Gastroesophageal sphincter (tissue), 4 donors: ENCODE measurements at places on chromosomes 4 and X. TPM values are rescaled to one million over a fixed set of nuclear protein-coding genes. Genes with fewer than 3 reads are reported as not detected.

DNA sequence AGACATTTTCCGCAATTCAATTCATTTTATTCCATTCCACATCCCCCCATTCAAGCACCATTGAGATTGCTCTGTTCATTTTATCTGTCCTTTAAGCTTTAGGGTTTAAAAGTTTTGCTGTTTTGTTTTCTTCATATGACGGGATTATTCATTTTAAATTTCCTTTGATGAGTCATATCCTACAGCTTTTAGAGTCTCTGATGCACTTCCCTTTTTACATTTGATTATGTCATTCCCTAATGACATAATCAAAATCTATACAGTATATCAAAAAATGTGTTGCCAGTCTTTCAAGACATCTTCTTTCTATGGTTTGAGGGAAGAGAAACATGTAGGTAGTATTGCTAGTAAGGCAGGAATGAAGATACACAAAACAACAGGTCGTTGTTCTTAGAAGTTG lies 456.3 kb downstream of the PDGFC start:
- H3K4me1 ChIP-seq = no peaks in the 10 kb centered on the region
- no peaks in the 10 kb centered on the region for H3K27me3 ChIP-seq
- no peak overlapping the region for H3K27ac ChIP-seq
- ATAC-seq = no peak
- H3K4me3 ChIP-seq = no peak overlapping the region

- H3K4me1 ChIP-seq = peaks cover 64% of the 10 kb centered on the region
- ATAC-seq = peak; percentile 76
Measured at GRCh38 chr4:1172971-1173757, 781 bp upstream of the SPON2 start.

DNA sequence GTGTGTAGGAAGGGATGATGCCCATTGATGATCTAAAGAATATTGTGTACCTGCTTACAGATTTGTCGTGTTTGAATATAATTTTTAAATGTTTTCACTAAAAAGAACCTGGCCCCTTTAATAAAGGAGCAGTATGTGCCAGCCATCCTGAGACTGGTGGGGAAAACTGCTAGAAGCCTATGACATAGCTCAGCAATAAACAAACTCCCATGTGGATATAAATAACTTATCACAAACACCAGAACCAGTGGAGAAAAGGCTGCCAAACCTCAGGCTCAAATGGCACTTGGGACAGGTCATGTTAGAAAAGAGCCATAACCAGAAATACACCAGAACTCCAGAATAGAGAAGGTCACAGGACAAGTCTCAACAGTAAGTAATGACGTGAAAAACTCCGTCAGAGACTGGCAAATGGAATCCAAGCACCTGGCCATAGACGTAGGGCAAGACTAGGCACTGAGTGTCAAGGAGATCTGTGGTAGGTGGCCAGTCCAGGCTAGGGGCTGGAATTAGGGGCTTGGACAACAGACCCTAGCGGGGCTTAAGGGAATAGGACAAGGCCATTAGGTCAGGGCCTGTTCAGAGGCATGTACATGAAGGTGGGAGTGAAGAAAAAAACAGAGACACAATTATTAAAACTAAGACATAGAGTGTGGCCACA lies 11.7 kb upstream of the QRFPR start:
- no peaks in the 10 kb centered on the region for H3K27me3 ChIP-seq
- H3K4me1 ChIP-seq = no peaks in the 10 kb centered on the region
- H3K4me3 ChIP-seq = no peak overlapping the region
- no peak overlapping the region for H3K27ac ChIP-seq
- H3K36me3 ChIP-seq = no peaks in the 10 kb centered on the region
- ATAC-seq = no peak

GRCh38 chr4:3720466-3720865 lies 45.7 kb upstream of the ADRA2C start:
- ATAC-seq = no peak
- no peaks in the 10 kb centered on the region for H3K4me1 ChIP-seq
- no peak overlapping the region for H3K4me3 ChIP-seq
- H3K27me3 ChIP-seq = peaks cover 99% of the 10 kb centered on the region
- no peaks in the 10 kb centered on the region for H3K36me3 ChIP-seq

GRCh38 chr4:121155893-121156292 lies 8.2 kb downstream of the TNIP3 start:
- ATAC-seq = no peak
- no peak overlapping the region for H3K27ac ChIP-seq
- H3K36me3 ChIP-seq = no peaks in the 10 kb centered on the region
- H3K4me3 ChIP-seq = no peak overlapping the region

- H3K4me1 ChIP-seq = no peaks in the 10 kb centered on the region
- ATAC-seq = peak; percentile 23
- no peaks in the 10 kb centered on the region for H3K27me3 ChIP-seq
- H3K36me3 ChIP-seq = no peaks in the 10 kb centered on the region
- H3K27ac ChIP-seq = peak overlapping the region; percentile 64
Measured at GRCh38 chrX:72080150-72080549, 51.6 kb downstream of the RTL5 start.

DNA sequence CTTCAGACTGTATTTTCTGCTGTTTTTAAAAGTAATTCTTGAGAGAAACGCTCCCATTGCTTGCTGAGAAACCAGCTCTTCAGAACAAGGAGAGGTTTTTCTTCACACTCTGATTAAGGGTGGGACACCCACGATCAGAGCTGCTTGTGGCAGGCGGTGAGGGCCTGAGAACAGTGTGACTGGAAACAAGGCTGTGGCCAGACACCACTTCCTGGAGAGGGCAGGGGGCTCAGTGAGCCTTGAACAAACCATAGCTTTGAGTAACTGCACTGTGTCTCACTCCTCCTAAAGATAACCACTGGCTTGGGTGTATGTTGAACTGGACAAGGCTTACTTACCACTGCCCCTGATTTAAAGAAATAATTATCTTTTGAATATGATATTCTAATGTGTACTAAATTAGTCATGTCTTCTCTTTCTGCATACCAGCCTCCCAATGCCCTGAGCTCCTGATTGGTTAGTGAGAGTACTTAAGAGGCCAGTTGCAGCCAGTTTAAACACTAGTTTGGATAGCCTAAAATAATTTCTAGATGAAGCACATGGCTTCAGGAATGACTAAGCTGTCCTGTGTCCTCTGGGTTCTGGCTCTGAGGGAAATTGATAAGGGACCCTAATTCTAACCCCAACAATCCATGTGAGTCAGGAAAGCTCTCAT lies 3.7 kb upstream of the GPR82 start:
- ATAC-seq = no peak
- no peaks in the 10 kb centered on the region for H3K4me1 ChIP-seq
- H3K27ac ChIP-seq = no peak overlapping the region
- H3K4me3 ChIP-seq = no peak overlapping the region

DNA sequence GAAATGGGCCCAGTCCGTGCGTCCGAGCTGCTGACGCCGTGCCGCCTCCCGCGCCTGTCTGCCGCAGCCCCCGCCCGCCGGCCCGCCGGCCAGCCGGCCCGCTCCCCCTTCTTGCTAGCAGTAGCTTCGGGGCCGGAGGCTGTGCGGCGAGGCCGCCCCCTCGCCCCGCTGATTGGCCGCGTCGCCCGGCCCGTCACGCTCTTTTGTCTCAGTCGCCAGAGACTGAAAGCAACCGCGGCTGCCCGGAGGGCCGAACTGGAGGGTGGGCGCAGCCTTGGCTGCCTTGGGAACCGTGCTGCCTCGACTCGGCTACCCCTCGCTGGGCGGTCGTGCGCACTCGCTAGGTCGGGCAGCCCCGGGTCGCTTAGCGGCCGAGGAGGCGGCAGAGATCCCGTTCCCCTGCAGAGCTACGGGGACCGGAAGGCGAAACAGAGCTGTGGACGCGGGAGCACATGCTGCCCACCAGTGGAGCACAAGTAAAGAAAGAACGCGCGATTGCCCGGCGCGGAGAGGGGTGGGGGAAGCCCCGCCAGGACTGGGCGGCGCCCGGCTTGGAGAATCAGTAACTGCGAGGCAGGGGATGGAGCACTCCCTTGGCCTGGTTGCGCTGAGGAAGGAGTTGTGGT lies at the start of gene ZCCHC18:
Gene ZCCHC18 (plus strand): TSS at position 198 of the 626 bp plus-strand sequence. CDS start 1,589 bp downstream, outside the sequence.
- no peaks in the 10 kb centered on the region for H3K36me3 ChIP-seq
- H3K4me1 ChIP-seq = no peaks in the 10 kb centered on the region
- no peaks in the 10 kb centered on the region for H3K27me3 ChIP-seq
- ATAC-seq = peak; percentile 84
- peak within 1 kb of the TSS; percentile 87 for H3K27ac ChIP-seq

DNA sequence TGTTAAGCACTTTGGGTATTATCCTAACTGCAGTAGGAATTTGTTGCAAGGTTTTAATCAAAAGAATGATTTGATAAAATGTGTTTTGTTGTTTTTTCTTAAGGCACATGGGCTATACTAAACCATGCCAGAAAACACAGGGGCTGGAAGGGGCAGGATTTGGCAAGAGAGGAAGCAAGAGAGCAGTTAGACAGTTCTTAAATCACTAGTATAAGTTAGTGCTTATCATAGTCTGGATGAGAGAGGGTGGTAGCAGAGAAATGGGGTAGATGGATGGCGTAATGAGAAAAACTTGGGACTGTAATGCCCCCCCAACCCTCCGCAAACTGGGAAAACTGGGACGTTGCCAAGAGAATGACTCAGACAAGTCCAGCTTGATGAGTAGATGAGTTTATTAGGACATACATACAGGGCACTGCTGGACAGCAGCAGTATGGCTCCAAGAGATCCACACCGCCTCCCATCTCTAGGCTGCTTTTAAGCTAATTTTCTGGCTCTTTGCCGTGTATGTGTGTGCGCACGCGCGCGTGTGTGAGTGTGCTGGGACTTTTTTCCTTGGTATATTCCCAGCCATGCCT lies 151.5 kb downstream of the PDLIM5 start:
- no peaks in the 10 kb centered on the region for H3K36me3 ChIP-seq
- no peak for ATAC-seq
- no peak overlapping the region for H3K4me3 ChIP-seq

DNA sequence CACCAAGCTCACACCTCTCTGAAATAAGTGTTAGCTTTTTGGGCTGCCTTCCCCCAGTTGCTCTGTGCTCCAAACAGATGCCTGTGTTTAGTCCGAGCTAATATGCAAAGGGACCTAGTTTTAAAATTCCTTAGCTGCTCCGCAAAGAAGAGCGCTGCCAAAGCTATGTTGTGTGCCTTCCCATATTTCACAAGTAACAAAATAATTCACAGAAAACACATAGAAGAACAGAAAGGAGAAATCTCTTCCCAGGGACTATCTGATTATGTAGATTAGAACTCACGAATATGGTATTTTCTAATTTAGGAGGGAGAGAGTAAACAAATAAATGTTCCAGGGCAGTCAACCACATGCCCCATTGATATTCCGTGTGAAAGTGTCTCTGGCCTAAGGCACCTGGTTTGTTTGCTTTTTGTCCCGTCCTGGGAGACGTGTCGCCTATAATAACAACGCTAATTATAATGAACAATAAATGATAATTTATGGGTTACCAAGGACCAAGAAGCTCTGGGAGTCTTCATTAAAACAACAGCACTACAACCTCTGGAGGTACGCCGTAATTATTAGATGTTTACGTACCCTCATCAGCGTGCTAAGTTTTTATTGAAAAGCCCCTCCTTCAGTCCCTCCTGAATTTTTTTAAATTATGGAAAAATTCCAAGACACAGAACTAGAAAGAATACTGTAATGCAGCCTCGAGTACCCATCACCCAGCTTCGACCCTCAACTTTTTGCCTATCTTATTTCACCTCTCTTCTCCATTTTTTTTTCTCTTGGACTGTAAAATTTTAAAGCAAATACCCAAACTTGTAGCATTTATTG lies 1.2 kb upstream of the CCNG2 start:
- peaks cover 31% of the 10 kb centered on the region for H3K4me1 ChIP-seq
- H3K27me3 ChIP-seq = no peaks in the 10 kb centered on the region

DNA sequence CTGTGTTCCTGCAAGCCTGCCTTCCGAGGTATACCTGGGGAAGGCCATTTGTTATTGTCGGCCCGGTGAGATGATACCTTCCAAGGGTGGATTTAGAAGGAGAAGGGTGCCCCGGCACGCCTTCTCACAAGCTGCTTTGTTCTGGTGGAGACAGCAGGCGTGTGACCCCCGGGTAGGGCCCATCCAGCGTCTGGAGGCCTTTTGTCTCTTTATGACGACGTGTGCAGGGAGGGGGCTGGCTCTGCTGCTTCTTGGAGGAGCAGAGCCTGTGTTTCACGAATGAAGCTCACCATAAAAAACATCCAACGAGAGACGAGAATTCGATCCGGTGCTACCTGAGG lies 45.3 kb downstream of the SHOX start:
- no peak for ATAC-seq
- peaks cover 49% of the 10 kb centered on the region for H3K27me3 ChIP-seq
- H3K36me3 ChIP-seq = no peaks in the 10 kb centered on the region
- no peaks in the 10 kb centered on the region for H3K4me1 ChIP-seq
- H3K4me3 ChIP-seq = no peak overlapping the region
- H3K27ac ChIP-seq = no peak overlapping the region

DNA sequence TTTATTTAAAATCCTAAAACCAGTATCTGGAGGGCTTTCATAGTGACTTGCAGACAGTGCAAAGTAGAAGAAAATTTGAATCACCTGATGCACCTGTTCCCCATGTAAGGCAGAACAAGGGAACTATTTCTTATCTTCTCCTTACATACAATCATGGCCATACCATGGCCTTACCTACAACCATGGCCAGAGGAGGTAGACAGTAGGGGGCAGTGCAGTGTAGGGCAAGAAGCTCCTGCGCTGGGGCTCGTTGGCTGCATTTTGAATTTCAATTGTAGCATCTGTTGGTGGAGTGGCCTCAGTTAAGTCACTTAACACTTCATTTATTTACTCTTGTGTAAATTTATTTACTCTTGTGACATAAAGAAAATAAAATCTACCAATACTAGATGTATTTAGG lies 33.0 kb downstream of the GALNTL6 start:
- ATAC-seq = no peak
- H3K27ac ChIP-seq = no peak overlapping the region
- H3K36me3 ChIP-seq = no peaks in the 10 kb centered on the region
- H3K4me3 ChIP-seq = no peak overlapping the region
- H3K4me1 ChIP-seq = no peaks in the 10 kb centered on the region
- H3K27me3 ChIP-seq = no peaks in the 10 kb centered on the region

GRCh38 chr4:127622921-127623796 lies 9.6 kb upstream of the INTU start:
- peak overlapping the region; percentile 64 for H3K4me3 ChIP-seq
- H3K27me3 ChIP-seq = peaks cover 13% of the 10 kb centered on the region
- ATAC-seq = peak; percentile 80
- H3K27ac ChIP-seq = peak overlapping the region; percentile 79
- no peaks in the 10 kb centered on the region for H3K4me1 ChIP-seq

DNA sequence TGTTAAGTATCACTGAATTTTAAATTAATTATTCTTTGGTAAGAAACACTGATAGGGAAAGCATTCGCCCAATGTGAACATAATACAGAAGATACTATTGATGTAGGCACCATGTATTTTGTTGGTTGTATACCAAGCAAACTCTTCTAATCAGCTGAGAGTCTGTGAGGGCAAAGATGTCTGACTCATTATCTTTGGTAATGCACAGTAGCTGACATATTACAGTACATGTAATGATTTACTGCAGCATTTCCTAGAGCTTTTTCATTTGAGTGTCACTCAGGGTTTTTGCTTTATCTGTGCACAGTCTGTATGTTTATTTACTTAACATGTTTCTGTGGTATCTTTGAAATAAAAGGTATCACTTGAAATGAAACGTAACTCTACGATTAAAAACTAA lies 49.2 kb downstream of the CENPVL3 start:
- no peak for ATAC-seq
- no peak overlapping the region for H3K4me3 ChIP-seq
- H3K27ac ChIP-seq = no peak overlapping the region
- H3K4me1 ChIP-seq = no peaks in the 10 kb centered on the region
- H3K27me3 ChIP-seq = no peaks in the 10 kb centered on the region

BTC gene
- 74.2 TPM for total RNA-seq

SPATA4 gene
- total RNA-seq = 0.64 TPM

TCEAL7 gene
- total RNA-seq = 13.7 TPM

CENPC gene
- 48.4 TPM for total RNA-seq

VMA21 gene
- total RNA-seq = 33.3 TPM

CBR4 gene
- 14.0 TPM for total RNA-seq
